ENCODE measurements at places on chromosomes 4 and X.

DNA sequence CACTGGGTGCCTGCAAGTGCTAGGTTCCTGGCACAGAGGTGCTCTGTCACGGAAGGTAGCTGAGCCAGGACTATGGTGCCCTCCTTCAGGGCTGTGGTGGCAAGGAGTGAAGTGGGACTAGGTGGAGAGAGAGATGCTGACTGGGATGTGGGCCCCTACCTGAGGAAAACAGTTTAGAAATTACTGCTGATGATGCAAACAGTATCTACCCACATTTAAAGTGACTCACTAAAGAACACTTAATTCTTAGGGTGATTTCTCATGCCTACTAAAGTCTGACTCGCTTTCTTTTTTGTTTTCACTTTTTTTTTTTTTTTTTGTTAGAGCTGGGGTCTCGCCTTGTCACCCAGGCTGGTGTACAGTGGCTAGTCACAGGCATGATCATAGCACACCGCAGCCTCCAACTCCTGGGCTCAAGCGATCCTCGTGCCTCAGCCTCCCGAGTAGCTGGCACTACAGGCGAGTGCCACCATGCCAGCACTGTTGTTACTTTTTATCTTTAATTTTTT lies 3.1 kb downstream of the ZNF185 start:
- no peak for DNase-seq

DNA sequence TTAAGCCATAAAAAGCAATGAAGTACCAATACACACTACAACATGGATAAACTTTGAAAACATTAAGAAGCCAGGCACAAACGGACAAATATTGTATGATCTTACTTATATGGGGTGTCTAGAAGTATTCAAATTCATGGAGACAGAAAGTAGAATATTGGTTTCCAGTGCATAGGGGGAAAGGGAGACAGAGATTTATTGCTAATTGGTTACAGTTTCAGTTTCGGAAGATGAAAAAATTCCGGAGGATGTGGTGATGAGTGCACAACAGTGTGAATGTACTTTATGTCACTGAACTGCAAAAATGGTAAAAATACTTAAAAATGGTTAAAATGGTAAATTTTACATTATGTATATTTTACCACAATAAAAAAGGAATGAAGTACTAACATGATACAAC lies 5.1 kb upstream of the PRDX4 start:
- DNase-seq: no peak

DNA sequence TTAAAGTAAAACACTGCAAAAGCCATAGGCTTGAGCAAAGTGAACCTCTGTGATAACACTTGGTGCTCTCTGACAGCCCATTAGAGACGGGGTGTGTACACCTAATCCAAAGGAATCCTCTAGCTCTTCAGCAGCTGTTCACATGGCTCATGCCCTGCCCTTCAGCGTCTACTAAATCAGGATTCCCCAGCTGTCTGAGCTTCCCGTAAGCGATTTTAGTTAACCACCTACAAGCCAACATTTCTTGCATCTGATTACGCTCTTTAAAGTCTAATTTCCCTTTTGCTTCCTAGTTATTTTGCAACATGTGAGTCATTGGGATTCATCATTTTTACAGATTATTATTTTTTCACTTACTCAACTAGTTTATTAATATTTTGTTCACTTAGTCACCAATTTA lies 6.5 kb downstream of the DMD start:
- no peak for DNase-seq

DNA sequence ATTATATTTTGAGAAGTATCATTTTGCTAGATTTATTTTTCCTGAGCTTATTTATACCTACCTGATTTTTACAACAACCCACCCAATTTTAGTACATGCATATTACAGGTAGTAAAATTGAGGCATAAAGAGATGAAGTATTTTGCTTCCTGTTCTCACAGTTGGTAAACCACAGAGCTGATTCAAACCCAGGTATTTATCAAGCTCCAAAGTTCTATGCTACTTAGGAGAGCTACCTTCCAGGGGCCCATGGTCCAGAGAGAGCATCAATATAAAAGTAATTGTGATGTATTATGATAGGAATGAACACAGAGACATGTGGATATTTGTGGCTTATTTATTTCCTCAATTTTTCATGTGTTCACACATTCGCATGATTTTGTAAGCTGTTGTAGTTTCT lies 20.2 kb upstream of the GBA3 start:
- no peak for DNase-seq

- DNase-seq: no peak
Observed at GRCh38 chr4:139223682-139224317, 46.8 kb upstream of the ELF2 start.

- DNase-seq: no peak
Observed at GRCh38 chrX:45602151-45602550, 401.5 kb upstream of the DIPK2B start.

GRCh38 chr4:41542526-41543275 lies 4.7 kb downstream of the LIMCH1 start:
- DNase-seq: no peak

DNA sequence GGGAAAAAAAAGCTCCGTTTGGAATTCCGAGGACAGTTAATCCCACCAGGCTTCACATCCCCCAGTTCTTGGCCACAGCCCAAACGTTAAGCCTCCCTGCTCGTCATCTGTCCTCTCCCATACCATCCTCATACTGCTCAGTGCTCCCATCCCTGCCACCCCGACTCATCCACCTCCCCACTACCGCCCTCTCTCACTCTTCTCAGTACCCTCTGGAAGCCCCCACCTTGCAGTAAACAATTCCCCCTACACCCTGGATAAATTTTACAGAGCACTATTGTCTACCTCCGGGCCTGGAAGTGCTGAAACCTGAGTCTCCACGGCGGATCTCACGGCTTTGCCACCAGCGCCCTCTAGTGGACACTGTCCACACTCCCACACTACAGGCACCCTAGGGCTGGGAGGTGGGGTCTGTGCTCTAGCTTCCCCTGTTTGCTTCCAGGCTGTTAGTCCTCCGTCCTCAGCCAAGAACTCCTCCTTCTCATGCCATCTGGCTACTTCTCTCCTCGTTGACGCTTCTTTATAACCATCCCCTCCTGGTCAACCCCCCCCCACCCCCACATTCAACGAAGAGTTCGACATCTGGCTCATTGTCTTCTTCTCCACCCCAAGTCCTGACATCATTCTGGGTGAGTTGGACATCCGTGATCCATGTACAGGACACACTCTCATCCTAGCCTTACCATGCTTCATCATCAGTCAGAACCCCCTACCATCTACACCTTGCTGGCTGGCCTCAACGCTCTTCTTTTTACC lies 54.5 kb downstream of the RTL9 start:
- peak; percentile 34 for DNase-seq

- DNase-seq: no peak
Observed at GRCh38 chrX:134457708-134458107, 2.3 kb upstream of the HPRT1 start.

- peak; percentile 15 for DNase-seq
Observed at GRCh38 chr4:87007528-87008446, 73.0 kb downstream of the AFF1 start.

- DNase-seq: no peak
Observed at GRCh38 chrX:153723351-153724251, 586 bp downstream of the BCAP31 start.

- DNase-seq: no peak
Observed at GRCh38 chr4:14218641-14219040, 591.1 kb upstream of the BOD1L1 start.

- DNase-seq: no peak
Observed at GRCh38 chr4:24582235-24582832, 2.0 kb downstream of the DHX15 start.

GRCh38 chrX:72536542-72536941 lies 36.1 kb downstream of the HDAC8 start:
- no peak for DNase-seq

- DNase-seq: no peak
Observed at GRCh38 chrX:134645936-134646543, 12.2 kb downstream of the PLAC1 start.

DNA sequence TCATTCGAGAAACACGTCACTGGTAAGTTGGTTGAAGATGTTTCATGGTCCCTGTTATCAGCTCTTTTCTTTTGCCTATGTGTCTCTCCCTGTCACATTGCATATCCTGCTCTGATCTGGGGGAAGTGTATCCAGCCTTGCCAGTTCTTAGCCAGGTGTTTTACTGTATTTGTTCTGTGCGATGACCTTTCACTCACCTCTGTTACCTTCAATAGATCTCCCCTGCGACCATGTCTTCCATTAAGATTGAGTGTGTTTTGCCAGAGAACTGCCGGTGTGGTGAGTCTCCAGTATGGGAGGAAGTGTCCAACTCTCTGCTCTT lies 2.6 kb downstream of the RGN start:
- DNase-seq: no peak

DNA sequence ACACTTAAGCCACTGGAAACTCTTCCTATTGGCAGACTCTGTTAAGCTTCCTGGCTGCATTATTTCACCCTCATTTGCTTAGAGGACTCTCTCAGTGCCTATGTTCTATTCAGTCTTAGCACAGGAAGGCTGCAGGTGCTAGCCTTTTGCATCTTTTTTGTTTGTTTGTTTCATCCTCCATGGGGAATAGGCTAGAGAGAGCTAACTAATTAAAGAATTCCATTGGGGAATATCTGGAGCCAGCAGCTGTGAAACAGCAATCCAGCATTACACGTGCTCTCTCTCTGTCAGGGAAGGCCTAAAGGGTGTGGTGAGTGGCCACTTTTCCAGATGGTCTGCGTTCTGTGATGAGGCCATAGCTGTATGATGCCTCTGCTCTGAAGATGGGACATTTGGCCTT lies 633.6 kb downstream of the SPRY1 start:
- DNase-seq: no peak

Data from stimulated activated CD8-positive, alpha-beta memory T cell treated with anti-CD3 and anti-CD28 coated beads, Interleukin-2, amount 100 ng/mL, for 1 hour (primary cell).